IMR-90 (cell line): ENCODE measurements at places on chromosomes 12 and 14.

GRCh38 chr14:60968671-60969070 is 12.2 kb downstream of the TRMT5 start:
- no peaks in the 10 kb centered on the region for H3K27me3 ChIP-seq
- DNase-seq: no peak
- H3K27ac ChIP-seq: no peak overlapping the region
- H3K4me3 ChIP-seq: no peak overlapping the region

DNA sequence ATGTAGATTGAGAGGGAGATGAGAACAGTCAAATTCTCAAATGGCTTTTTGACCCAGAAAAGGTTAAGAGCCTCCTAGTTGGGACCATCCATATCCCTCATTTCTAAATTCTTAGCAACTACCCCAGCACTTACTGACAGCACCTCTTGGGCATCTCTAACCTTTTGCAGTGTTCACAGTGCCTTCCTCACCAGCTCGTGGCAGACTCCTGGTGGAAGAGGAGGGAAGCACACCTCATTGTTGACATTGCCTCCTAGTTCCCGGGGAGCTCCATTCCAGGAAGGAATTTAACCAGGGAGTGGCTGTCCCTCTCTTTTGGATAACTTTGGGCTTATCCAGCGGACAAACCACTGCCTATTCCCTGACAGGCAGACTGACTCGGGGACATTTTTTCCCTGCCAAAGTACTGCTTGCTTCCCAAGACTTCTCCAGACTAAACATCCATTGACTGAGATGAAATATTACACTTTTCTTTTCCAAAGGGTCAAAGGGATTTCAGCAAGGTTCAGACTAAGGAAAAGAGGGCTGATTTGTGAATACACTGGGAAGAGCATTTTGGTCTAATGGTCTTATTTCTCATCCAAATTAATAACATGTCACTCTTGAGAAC is 9.0 kb upstream of the OR6J1 start:
- peak; percentile 74 for DNase-seq
- H3K4me1 ChIP-seq: no peaks in the 10 kb centered on the region
- H3K27ac ChIP-seq: no peak overlapping the region

- H3K4me1 ChIP-seq: no peaks in the 10 kb centered on the region
- no peak overlapping the region for H3K4me3 ChIP-seq
- no peaks in the 10 kb centered on the region for H3K27me3 ChIP-seq
- no peaks in the 10 kb centered on the region for H3K36me3 ChIP-seq
- no peak for DNase-seq
Observed at GRCh38 chr12:11085419-11085818, 6.7 kb downstream of the TAS2R43 start.

- H3K4me1 ChIP-seq: no peaks in the 10 kb centered on the region
- H3K36me3 ChIP-seq: no peaks in the 10 kb centered on the region
- no peak for DNase-seq
- no peak overlapping the region for H3K27ac ChIP-seq
Observed at GRCh38 chr12:14562279-14562678, 5.4 kb downstream of the PLBD1 start.

DNA sequence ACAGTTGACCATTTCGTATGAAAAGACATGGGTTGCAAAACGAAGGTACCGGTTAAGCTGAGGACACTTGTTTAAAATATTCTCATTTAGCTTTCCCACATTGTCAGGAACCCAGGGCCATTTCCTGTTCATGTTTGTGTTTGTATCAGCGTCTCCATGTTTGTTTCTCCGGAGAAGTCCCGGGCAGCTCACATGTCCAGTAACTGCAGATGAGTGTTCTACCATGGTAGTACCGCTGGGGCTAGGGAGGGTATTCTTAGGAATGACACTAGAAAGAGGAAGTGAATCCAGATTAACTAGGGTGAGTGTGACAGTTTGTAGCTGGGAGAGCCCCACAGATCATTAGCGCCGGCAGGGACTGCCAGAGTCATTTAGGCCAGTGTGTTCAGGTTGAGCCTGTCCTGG is 50.0 kb upstream of the EVL start:
- no peak overlapping the region for H3K4me3 ChIP-seq
- DNase-seq: peak; percentile 53
- peaks cover 30% of the 10 kb centered on the region for H3K4me1 ChIP-seq

DNA sequence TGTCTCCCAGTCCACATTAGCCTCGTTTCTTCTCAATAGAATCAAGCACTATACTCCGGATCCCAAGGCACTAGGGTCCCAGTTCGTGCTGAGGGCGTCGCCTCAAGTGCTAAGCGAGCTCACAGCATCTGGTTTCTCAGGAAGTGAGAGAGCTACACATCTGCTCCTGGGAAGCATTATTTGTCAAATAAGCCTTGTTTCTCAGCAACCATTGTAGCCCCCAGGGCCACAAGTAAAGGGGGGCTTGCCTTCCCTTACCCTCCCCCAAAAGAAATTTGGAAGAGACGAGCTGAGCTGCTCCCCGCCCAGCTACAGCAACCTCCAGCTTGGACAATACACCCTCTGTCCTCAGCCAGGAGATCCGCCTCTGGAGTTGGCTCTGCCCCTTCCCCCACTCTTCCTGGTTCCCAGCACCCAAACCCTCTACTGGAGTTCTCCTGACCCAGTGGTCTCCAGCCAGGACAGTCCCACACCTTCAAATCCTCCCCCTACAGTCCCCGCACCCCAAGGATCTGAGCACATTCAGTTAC is 5.7 kb upstream of the TNS2 start:
- DNase-seq: no peak
- no peak overlapping the region for H3K27ac ChIP-seq
- peaks cover 12% of the 10 kb centered on the region for H3K36me3 ChIP-seq
- no peaks in the 10 kb centered on the region for H3K27me3 ChIP-seq
- H3K4me1 ChIP-seq: peaks cover 18% of the 10 kb centered on the region
- H3K4me3 ChIP-seq: no peak overlapping the region

- no peaks in the 10 kb centered on the region for H3K4me1 ChIP-seq
- no peak for DNase-seq
- H3K4me3 ChIP-seq: no peak overlapping the region
- H3K36me3 ChIP-seq: no peaks in the 10 kb centered on the region
- H3K27me3 ChIP-seq: peaks cover 68% of the 10 kb centered on the region
Observed at GRCh38 chr14:36583242-36583892, 953 bp upstream of the NKX2-8 start.

DNA sequence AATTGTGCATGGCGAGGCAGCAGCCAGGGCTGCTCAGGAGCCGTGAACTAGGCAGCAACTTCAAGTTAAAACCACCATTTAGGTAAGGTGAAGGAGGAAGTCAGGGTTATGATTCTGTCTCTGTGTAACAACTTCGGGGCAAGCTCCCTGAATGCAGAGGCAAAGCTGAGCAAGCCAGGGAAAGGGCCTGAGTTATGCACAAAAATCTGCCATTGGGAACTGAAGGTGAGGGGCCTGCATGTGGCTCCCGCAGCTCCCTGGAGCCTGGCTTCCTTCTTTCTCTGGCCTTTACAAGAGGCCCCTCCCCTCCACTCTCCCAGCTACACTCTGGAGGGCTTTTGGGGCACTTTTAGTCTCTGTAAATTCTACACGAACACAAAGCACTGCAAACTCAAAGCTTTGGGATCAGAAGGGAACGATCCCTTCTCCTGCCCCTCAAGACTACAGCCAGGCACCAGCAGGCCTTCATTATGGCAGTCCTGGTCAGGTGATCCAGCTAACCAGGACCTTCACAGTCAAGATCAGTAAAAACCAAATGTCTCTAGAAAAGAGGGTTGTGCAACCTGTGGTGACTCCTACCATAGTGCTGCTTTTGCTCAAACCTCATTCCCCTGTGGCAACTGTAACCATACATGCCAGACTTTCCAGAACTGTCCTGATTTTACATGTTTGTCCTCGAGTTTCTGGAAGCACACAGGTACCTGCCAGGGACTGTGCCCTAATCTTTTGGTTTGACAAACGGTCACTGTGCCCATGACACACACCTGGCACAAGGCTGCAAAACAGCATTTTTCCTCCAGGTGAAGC is 67.2 kb upstream of the PTGR2 start:
- peak; percentile 70 for DNase-seq
- no peaks in the 10 kb centered on the region for H3K36me3 ChIP-seq
- peaks cover 29% of the 10 kb centered on the region for H3K4me1 ChIP-seq
- H3K27me3 ChIP-seq: no peaks in the 10 kb centered on the region
- no peak overlapping the region for H3K4me3 ChIP-seq

- H3K4me3 ChIP-seq: no peak overlapping the region
- no peak for DNase-seq
- no peak overlapping the region for H3K27ac ChIP-seq
- H3K36me3 ChIP-seq: no peaks in the 10 kb centered on the region
- H3K27me3 ChIP-seq: peaks cover 6% of the 10 kb centered on the region
Observed at GRCh38 chr12:22256605-22257004, 77.9 kb downstream of the ST8SIA1 start.

DNA sequence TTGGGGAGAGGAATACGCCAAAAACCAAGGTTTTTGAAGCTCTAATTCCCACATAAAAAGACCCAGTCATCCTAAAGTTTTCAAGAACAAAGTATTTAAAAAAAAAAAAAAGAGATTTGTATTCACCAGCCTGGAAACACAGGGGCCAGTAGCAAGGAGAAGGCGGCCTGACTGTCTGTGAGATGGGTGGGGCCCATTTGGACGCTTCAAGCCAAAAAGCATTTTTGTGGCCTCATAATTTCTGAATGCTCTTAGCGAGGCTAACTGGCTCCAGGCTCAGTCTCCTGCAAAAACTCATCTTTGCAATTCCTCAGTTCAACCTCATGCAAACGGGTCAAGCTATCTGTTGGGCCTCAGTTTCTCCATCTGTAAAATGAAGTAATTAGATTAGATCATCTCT is 514.1 kb downstream of the MED13L start:
- H3K4me3 ChIP-seq: no peak overlapping the region
- H3K4me1 ChIP-seq: no peaks in the 10 kb centered on the region
- no peaks in the 10 kb centered on the region; the same call in none of the 2 replicates for H3K27me3 ChIP-seq
- H3K27ac ChIP-seq: no peak overlapping the region
- no peak for DNase-seq
- H3K36me3 ChIP-seq: no peaks in the 10 kb centered on the region

DNA sequence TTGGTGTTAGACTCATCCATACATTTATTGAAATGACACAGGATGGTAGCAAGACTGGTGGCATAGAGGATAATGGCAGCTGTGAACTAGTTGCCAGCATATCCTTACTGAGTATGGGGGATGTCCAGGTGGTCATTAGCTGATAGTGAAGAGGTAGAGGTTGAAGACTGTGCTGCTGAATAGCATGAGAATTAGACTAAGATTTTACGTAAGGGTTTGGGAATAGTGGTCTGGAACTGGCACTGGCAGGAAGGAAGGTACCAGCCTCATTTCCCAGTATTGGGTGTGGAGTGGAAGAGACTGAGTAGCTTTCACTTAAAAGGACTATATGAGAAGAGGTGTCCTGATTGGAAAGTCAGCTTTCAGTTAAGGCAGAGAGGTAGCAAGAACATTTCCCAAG is 6.5 kb downstream of the ERC1 start:
- H3K36me3 ChIP-seq: peaks cover 4% of the 10 kb centered on the region
- no peak overlapping the region for H3K27ac ChIP-seq
- H3K4me1 ChIP-seq: peaks cover 3% of the 10 kb centered on the region; the same call in 1 of the 2 replicates

GRCh38 chr12:15982471-15982870 is 71.3 kb downstream of the DERA start:
- DNase-seq: peak; percentile 67
- H3K4me3 ChIP-seq: no peak overlapping the region
- no peaks in the 10 kb centered on the region for H3K27me3 ChIP-seq
- peaks cover 21% of the 10 kb centered on the region for H3K4me1 ChIP-seq

DNA sequence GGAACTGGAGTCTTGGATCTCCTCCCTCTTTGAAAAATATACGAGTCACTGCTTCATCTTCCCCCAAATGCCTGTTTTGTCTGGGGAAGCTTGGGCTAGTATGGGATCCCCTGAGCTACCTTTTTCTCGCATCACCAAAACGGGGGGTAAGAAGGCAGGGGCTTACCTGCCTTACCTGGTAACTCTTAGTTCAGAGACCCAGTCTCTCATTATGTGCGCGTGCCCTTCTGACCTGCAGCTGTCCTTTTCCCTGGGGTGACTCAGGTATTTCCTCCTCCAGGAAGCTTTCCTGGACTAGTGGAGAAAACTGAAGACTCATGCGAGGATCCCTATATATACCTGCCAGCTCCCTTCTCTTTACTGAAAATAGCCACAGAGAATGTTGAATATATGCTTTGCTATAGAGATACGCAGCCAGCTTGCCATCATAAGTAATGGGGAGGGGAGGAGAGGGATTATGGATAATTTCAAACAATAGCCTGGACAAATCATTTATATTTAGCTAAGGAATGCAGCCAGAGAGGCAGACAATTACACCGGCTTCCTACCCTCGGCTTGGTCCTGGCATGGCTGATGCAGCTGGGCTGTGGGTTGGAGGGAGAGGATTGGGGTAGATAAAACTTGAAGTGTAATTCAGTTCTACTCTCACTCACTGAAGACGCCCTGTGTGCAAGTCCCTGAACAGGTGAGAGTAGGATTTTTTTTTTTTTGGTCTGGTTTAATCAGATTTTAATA is 1.1 kb downstream of the TSPAN9 start:
- peak overlapping the region; percentile 22; the same call in 1 of the 2 replicates for H3K27ac ChIP-seq
- H3K27me3 ChIP-seq: no peaks in the 10 kb centered on the region

GRCh38 chr14:71618047-71618446 is 314.2 kb upstream of the RGS6 start:
- H3K27me3 ChIP-seq: no peaks in the 10 kb centered on the region
- H3K4me3 ChIP-seq: no peak overlapping the region
- DNase-seq: no peak

- H3K27me3 ChIP-seq: no peaks in the 10 kb centered on the region
- DNase-seq: no peak
- no peak overlapping the region for H3K4me3 ChIP-seq
- peaks cover 4% of the 10 kb centered on the region; the same call in 1 of the 2 replicates for H3K4me1 ChIP-seq
- H3K27ac ChIP-seq: no peak overlapping the region
Observed at GRCh38 chr12:47391566-47391965, 311.8 kb upstream of the AMIGO2 start.

DNA sequence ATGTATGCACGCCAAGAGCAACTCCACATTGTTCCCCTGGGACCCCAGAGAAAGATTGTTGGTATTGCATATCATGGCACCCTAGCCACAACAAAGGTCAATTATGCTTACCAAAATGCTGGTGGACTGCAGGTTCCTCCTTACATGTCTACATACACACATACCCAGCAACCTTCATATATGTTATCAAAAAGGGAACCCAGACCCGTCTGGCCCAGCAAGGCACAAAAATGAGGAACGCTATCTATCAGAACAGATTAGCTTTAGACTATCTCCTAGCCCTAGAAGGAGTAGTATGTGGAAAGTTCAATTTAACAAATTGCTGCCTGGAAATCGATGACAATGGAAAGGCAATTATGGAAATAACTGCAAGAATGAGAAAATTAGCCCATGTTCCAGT is 61.5 kb downstream of the DHRS2 start:
- H3K27ac ChIP-seq: no peak overlapping the region
- peaks cover 2% of the 10 kb centered on the region; the same call in 1 of the 2 replicates for H3K4me1 ChIP-seq
- H3K27me3 ChIP-seq: peaks cover 17% of the 10 kb centered on the region
- no peak overlapping the region for H3K4me3 ChIP-seq

- H3K4me3 ChIP-seq: no peak overlapping the region
- H3K36me3 ChIP-seq: peaks cover 9% of the 10 kb centered on the region
- peak overlapping the region; percentile 92 for H3K27ac ChIP-seq
- H3K27me3 ChIP-seq: no peaks in the 10 kb centered on the region
Observed at GRCh38 chr14:96252999-96253539, 2.9 kb upstream of the BDKRB1 start.

- no peaks in the 10 kb centered on the region for H3K4me1 ChIP-seq
- H3K4me3 ChIP-seq: no peak overlapping the region
- DNase-seq: no peak
- H3K27me3 ChIP-seq: no peaks in the 10 kb centered on the region
Observed at GRCh38 chr12:115934046-115934445, 343.4 kb downstream of the MED13L start.
